ENCODE measurements at places on chromosomes 11 and 22. TPM values are rescaled to one million over a fixed set of nuclear protein-coding genes. Genes with fewer than 3 reads are reported as not detected.

The PLAAT4 gene
- 31.0 TPM for total RNA-seq

The NRGN gene
- 9.6 TPM for total RNA-seq

The CSRP3 gene
- total RNA-seq, result not detected

The GSTT2 gene
- total RNA-seq, result 0.13 TPM

The DDI1 gene
- not detected for total RNA-seq

The ASRGL1 gene
- total RNA-seq, result 1.8 TPM

The SLC22A9 gene
- total RNA-seq, result not detected

The RASD2 gene
- total RNA-seq, result not detected

The OR4C15 gene
- not detected for total RNA-seq

The FGF19 gene
- total RNA-seq, result not detected

The LRRN4CL gene
- total RNA-seq, result 2.1 TPM

The TSKU gene
- 71.6 TPM for total RNA-seq

The OR10G7 gene
- not detected for total RNA-seq

The SMTNL1 gene
- total RNA-seq, result not detected

The TRPM5 gene
- total RNA-seq, result not detected

The GSTT4 gene
- total RNA-seq, result not detected

The TEX12 gene
- not detected for total RNA-seq

The OR52E8 gene
- not detected for total RNA-seq

The GLYATL2 gene
- total RNA-seq, result 1.4 TPM

The OMP gene
- not detected for total RNA-seq

The ZNRF3 gene
- total RNA-seq, result 5.9 TPM

The MFRP gene
- total RNA-seq, result not detected

The LRRC4C gene
- total RNA-seq, result 0.52 TPM

The LMNTD2 gene
- total RNA-seq, result 0.39 TPM

The TRIM49 gene
- not detected for total RNA-seq

The SDHD gene
- 88.4 TPM for total RNA-seq

The RAG2 gene
- total RNA-seq, result not detected

The TLCD5 gene
- total RNA-seq, result 6.0 TPM

The SERGEF gene
- 22.5 TPM for total RNA-seq

The ANO5 gene
- total RNA-seq, result under 0.01 TPM

The RBMXL2 gene
- total RNA-seq, result not detected

The MS4A3 gene
- not detected for total RNA-seq

The GAL3ST3 gene
- 0.91 TPM for total RNA-seq

The LGALS12 gene
- total RNA-seq, result not detected

The OR5M10 gene
- total RNA-seq, result not detected

The FOLR1 gene
- total RNA-seq, result not detected

The KCNQ1 gene
- total RNA-seq, result not detected

The JAML gene
- not detected for total RNA-seq

All from epithelial cell of alveolus of lung (primary cell).